ENCODE measurements at places on chromosomes 5 and 9. TPM values are rescaled to one million over a fixed set of nuclear protein-coding genes. Genes with fewer than 3 reads are reported as not detected.

The ANKRD20A1 gene
- total RNA-seq = not detected

The TAF11L3 gene
- total RNA-seq = not detected

The TTC23L gene
- total RNA-seq = not detected

The CFAP157 gene
- total RNA-seq = not detected

DNA sequence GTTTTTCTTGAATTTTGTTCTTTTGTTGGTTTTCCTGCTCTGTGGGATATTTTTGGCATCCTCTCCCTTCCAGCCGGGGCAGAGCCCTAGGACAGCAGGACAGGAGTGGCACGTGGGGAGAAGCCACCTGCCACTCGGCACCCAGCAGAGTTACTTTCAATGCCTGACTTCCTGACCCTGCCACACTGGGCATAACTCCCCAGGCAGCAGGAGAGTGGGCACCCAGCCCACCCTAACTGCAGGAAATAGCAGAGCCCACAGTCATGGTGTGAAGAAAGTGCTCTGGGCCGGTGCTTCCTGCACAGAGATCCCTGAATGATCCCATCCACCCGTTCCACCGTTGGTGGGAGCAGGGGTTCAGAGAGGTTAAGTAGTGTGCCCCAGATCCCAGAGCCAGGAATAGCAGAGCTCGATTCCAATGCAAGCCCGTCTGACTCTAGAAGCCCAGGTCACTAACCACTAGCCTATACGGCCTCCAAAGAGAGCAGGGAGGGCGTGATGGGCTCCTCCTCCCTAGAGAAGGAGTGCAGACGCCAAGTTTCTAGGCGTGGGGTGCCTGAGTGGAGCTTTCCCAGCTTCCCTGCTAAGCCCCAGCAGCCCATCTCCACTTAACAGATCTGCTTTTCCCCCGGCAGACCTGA, 8.1 kb upstream of the NUP214 start:
- no peak for DNase-seq

GRCh38 chr5:149060325-149060724, 2.5 kb downstream of the SH3TC2 start:
- peak; percentile 89 for DNase-seq

- DNase-seq = no peak
These were observed 1.4 kb downstream of the TMEFF1 start for GRCh38 chr9:100474082-100474923.

GRCh38 chr9:36560771-36561170, 11.9 kb upstream of the MELK start:
- DNase-seq = peak; percentile 38

All from M059J (cell line).